Activated CD4-positive, alpha-beta T cell treated with anti-CD3 and anti-CD28 coated beads, Interleukin-2, amount 10 ng/mL, durations not matched to agents 24 days and 14 days (primary cell): ENCODE measurements at places on chromosomes 3 and 15. TPM values are rescaled to one million over a fixed set of nuclear protein-coding genes. Genes with fewer than 3 reads are reported as not detected.

FRMD5 gene
- 0.09 TPM in 1 of 2 replicates, not detected in the other for total RNA-seq

HIGD2B gene
- total RNA-seq, result not detected in 2 replicates

C2CD4A gene
- total RNA-seq, result 0.05 and 0.24 TPM in 2 replicates

OR5K3 gene
- total RNA-seq, result not detected in 2 replicates

POU1F1 gene
- not detected in 2 replicates for total RNA-seq

CACNA1D gene
- 0.62 and 0.77 TPM in 2 replicates for total RNA-seq
